ENCODE measurements at places on chromosomes 3 and 15.

DNA sequence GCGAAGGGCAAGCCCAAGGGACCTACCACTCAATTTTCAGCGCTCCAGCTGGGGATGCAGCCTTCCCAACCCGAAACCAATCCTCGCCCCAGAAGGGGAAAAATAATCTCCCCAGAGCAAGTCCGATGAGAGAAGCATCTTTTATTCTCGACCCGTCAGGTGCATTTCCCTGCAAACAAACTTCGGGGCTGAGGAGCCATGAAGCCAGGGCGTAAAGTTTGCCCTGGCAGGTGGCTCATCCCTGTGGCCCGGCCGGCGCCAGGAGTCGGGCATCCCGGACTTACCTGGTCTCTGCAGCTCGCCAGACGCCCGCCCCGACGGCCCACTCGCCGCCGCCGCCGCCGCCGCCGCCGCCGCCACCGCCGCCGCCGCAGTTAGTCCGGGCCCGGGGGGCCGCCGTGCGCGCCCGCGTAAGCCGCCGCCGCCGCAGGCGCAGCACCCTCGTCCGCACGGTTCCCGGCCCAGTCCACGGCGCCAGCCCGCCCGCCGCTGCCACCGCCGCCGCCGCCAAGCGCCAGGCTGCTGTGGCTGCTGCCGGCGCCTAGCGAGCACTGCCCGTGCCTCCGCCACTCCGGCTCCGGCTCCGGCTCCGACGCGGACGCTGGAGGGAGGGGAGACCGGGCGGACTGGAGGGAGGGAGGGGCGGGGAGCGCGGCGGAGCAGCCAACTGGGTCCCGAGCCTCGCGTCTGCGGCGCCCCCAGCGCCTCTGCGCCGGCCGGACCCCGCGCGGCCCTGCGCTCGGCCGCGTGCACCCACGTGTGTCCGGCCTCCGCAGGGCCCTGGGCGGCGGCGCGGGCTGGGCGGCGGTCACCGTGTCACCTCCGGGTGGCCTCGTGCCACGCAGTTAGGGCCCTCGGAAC is at the start of gene CNTN3:
CNTN3 (minus strand) TSS at position 553 of the 861 bp plus-strand sequence. CDS start 93,547 bp downstream, outside the sequence.
- no peak for DNase-seq

- no peak for DNase-seq
These were observed 43.7 kb downstream of the ISL2 start for GRCh38 chr15:76380249-76380648.

GRCh38 chr3:75012791-75013331 is 398.4 kb upstream of the CNTN3 start:
- DNase-seq, result no peak

DNA sequence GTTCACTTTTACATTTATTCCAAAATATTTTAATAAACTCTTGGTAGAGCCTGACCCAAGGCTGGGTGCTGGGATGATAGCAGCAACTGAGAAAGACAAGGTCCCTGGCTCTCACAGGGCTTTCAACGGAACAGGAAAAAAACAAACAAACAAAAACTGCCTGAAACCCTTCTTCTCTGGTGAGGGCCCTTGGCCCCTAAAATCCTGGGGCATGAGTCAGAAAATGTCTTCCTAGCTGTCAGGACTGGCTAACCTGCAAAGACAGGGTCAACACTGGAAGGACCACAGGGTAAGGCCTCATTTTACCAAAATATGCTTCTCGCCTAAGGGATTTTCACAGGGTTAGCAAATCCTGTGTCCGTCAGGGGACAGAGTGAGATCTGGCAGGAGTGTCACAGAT is 45.7 kb upstream of the WNT5A start:
- no peak for DNase-seq

GRCh38 chr3:161069511-161070251 is 35.5 kb downstream of the B3GALNT1 start:
- peak; percentile 91 for DNase-seq

GRCh38 chr15:85964471-85964870 is 115.2 kb upstream of the AGBL1 start:
- DNase-seq, result no peak

All from common myeloid progenitor, CD34-positive (primary cell).